ENCODE measurements at places on chromosomes 2 and 18.

DNA sequence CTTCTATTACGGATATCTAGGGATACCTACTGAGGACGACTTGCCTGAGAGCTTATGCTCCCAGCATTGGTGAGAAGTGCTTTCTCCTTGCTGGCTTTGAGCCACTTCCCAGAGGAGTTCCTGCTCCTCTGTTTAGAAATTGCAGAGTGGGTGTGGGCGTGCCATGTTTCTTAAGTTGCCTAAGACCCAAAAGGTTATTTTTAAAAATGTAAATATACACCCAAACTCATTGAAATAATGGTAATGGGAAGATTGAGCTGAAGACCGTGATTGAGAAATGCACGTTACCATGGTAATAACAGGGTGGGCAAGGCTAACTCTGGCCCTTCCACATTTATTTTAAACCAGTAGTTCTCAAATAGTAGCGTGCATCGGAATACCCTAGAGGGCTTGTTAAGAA is 17.2 kb upstream of the TMEM200C start:
- no peak for DNase-seq

DNA sequence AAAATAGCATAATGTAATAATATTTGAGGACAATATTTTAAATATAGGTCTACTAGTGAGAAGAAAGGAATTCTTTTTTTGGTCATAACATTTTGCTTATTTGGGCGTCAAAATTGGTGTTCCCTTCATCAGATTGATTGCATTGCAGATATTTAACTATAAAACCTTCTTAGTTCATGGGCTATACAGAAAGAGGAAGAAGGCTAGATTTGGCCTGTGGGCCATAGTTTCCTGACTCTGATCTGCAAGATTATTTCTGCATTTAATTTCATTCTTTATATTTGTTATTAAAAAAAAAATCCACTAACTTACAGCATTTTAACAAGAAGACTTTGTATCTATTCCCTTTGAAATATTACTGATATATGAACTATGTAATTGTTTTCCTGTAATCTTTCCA is 31.9 kb downstream of the PIKFYVE start:
- DNase-seq: no peak

GRCh38 chr2:23375448-23375847 is 9.5 kb upstream of the KLHL29 start:
- no peak for DNase-seq

- no peak for DNase-seq
These were observed 60.7 kb downstream of the ARMC9 start for GRCh38 chr2:231259104-231259503.

GRCh38 chr2:33475224-33476130 is 972 bp upstream of the RASGRP3 start:
- peak; percentile 84 for DNase-seq

GRCh38 chr2:178271629-178272333 is 77.5 kb downstream of the OSBPL6 start:
- peak; percentile 76 for DNase-seq

- DNase-seq: no peak
These were observed 60.5 kb upstream of the LGALSL start for GRCh38 chr2:64393383-64394010.

DNA sequence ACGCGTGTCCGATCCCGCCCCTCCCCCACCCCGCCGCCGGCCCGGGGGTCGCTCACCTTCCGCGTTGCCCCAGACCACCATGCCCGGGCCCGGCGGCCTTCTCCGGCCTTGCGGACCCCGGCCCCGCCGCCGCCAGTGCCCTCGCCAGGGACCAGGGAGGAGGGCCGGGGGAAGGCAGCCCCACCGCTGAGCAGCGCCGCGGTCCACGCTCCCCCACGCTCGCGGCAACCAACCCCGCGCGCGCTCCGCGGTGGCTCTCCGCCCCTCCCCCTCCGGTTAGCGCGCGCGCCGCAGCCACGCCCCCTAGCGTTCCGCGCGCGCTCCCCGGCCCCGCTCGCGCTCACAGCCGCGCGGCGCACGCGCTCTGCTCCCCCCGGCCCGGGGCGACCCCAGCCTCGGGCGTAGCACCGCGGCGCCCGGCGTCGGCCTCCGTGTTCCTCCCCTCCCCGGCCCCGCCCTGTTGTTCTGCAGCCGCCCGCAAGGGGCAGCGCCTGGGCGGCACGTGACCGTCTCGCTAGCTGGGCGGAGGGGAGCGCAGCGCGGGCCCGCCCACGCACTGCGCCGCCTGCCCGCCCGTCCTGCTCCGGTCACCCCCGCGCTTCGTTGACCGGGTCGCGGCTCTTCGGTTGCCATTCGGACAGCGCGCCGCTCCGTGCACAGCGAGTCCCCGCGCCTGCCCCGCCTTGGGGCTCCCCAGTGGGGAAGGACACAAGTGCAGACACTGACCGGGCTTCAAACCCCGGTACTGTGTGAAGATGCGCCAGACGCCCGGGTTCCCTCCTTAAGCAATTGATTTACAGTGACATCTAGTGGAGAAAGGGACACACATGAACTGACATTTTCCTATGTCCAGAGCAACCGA is at the start of gene REV1:
Gene REV1, minus strand, starts transcription at position 257 of the 862 bp plus-strand sequence. CDS start 25,042 bp downstream, outside the sequence.
- DNase-seq: peak; percentile 97

GRCh38 chr2:85886590-85886989 is 2.2 kb downstream of the ST3GAL5 start:
- no peak for DNase-seq

- DNase-seq: no peak
These were observed 73.8 kb downstream of the MAP3K20 start for GRCh38 chr2:173149491-173149890.

GRCh38 chr2:26245810-26246209 is 1.1 kb downstream of the HADHB start:
- DNase-seq: no peak

DNA sequence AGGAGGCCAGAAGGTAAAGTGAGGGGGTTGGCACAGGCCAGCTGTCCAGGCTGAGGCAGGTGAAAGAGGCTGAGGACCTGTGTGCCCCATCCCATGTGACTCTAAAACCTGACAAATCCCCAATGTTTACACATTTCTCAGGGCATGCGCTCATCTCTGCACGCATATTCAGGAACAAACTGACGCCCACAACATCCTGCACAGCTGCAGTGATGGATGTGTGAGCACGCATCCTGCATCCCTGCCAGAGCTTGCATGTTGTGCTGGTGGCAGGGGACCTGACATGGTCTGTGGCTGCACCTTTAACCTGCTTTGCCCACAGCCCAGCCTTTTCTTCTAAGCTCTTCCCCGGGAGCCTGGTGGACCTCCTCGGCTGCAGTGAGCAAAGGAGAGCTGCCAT is 83.1 kb downstream of the FBXO15 start:
- DNase-seq: no peak

GRCh38 chr2:119496682-119497081 is 27.6 kb downstream of the SCTR start:
- DNase-seq: no peak

GRCh38 chr2:205686783-205687640 is 4.7 kb downstream of the NRP2 start:
- peak; percentile 47 for DNase-seq

- no peak for DNase-seq
These were observed 83.9 kb upstream of the ODC1 start for GRCh38 chr2:10531874-10532637.

- DNase-seq: no peak
These were observed 470.1 kb downstream of the DLGAP1 start for GRCh38 chr18:3985020-3985419.

DNA sequence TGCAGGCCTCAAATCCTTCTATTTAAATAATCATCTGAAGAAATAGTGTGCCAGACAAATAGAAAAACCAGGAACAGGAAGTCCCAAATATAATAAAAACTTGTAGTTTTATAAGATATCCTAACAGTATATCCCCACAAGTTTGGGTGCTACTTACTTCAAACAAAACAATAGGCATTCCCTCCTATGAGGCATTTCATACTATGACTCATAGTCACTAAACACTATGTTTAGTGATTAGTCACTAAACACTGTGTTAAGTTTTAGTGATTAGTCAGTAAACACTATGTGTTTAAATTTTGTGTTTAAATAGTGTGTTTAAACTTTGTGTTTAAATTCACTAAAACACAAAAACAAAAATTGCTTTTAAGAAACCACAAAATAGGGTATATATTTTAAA is 407.0 kb upstream of the CDH19 start:
- no peak for DNase-seq

GRCh38 chr2:9244985-9245544 is 38.5 kb downstream of the ASAP2 start:
- DNase-seq: peak; percentile 3

- no peak for DNase-seq
These were observed 211.6 kb downstream of the BCL2 start for GRCh38 chr18:63107931-63108330.

DNA sequence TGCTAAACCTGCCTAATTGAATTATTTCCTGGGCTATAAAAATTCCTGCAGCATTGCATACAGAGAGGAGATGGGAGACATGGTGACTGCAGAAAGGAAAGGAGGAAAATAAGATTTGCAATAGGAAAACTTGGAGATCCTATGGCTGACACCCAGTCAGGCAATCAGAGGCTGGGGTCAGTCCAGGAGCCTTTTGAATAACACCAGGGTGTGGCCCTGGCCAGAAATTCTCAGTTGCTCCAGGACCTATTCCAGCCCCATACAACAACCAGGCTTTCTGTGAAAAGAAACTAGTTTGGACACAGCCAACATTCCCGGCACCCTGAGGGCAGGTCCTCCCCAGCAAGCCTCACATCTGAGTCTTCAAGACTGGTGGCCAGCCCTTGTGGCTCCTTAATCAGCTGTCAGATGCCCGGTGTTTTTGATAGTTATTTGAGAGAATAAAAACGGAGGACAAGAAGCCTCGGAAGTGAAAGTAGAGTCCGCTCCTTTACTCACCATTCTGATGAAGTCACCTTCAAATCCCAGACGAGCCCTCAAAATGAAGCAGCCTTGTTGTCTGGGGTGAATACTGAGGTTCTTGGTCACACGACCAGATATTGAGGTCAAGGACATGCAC is 31.1 kb upstream of the GMCL1 start:
- peak; percentile 39 for DNase-seq

GRCh38 chr2:206987810-206988209 is 48.5 kb downstream of the CPO start:
- DNase-seq: no peak

GRCh38 chr2:128291161-128291843 is 27.4 kb downstream of the HS6ST1 start:
- DNase-seq: no peak

GRCh38 chr2:26633993-26634595 is 7.1 kb downstream of the CIB4 start:
- no peak for DNase-seq

- no peak for DNase-seq
These were observed 70.5 kb downstream of the CLHC1 start for GRCh38 chr2:55161295-55162210.

DNA sequence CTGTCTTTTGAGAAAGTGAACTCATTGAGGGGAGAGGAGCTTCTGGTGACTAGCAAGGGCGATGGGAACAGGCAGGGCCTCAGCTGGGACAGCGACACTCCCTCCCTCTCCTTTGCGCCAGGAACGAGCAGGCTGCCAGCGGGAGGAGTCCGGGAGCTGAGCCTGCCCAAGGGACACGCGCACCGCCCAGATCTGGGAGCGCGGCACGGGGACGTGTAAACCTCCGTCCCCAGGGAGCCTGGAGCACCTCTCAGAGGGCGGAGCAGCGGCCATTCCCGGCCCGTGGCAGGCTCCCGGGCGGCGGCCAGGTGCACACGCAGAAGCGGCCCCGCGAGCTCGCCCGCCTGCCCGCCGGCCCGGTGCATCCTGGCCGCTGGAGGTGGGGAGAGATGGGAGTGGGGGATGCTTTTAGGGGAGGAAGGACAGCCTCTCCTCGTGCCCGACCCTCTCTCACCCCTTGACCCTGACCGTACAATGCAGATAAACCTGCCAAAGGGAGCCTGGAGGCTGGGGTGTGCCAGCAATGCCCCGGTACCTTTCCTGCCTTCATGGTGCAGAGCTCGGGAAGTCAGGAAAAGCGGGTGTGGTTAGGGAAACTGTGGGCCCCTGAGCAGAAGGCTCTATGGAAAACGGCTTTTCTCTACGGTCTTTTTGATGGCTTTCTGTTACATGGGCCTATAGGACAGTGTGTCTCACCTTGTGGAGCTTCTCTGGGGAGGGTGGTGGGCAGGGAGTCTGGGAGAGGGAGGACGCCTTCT is 2.2 kb downstream of the AQP4 start:
- peak; percentile 66 for DNase-seq

- DNase-seq: no peak
These were observed 19.1 kb upstream of the MC4R start for GRCh38 chr18:60391571-60392226.

- DNase-seq: no peak
These were observed 234.3 kb upstream of the HS6ST1 start for GRCh38 chr2:128552806-128553551.

DNA sequence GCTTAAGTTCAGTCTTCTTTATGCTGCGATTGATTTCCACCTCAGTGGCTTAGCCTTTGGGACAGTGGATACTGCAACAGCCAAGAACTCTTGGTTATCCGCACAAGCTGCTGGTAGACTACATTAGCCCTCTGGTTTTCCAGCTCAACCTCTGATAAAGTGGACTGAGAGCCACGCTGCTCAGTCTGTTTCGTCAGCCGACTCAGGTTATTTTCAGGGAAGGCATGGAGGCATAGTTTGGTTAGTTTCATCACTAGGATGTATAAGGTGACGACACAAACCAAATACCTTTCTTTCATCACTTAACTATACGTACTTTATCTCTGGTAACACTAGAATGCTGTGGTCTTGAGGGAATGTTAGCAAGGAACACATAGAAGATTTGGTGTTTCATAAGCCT is 14.2 kb downstream of the CD8A start:
- no peak for DNase-seq

DNA sequence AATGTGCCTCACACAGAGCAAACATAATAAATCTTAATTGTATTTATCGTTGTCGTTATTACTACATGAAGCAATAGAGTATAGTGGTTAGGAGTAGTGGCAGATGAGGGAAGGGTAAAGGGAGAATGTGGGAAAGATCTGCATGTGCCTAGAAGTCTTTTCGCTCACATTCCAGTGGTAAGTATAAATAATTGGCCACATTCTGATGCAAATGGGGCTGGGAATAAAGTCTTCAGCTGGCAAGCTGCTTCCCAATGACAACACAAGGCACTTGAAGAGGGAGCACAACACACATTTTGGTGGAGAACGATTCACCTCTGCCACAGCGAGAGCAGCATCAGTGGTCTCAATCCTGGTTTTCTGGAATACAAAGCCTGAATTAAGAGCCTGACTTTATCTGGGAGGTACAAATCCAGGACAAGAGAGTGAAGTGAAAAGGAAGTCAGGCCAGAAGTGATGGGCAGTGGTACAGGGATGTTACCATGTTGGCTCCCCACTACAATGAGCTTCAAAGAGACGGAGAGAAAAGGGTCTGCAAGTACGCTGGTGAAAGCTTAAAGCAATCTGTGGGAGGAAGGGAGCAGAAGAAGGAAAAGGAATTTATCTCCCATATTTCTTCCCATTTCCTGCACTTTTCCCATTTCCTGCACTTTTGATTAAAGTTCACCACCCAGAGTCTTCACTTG is 112.3 kb downstream of the ARHGAP15 start:
- DNase-seq: no peak

DNA sequence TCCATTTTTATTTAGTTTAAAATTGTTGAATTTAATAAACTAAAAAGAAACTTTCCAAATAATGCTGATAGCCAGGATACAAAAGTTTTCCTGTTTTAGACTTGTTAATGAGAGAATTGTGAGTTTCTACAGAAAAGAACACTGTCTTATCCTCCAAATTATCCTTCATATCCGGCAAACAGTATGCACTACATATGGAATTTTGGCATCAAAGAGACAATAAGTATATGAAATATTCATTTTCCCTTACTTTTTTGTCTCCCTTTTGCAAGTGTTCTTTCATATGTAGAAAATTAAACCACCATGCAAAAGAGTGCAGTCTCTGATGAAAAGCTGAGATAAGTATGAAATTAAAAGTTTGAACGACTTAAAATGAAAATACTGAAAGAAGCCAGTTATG is 159.4 kb downstream of the UBE2E3 start:
- DNase-seq: no peak

Measured in right hindlimb (tissue), 1 donor.